CD4-positive, CD25-positive, alpha-beta regulatory T cell (primary cell): ENCODE measurements at places on chromosomes 5 and 9.

DNA sequence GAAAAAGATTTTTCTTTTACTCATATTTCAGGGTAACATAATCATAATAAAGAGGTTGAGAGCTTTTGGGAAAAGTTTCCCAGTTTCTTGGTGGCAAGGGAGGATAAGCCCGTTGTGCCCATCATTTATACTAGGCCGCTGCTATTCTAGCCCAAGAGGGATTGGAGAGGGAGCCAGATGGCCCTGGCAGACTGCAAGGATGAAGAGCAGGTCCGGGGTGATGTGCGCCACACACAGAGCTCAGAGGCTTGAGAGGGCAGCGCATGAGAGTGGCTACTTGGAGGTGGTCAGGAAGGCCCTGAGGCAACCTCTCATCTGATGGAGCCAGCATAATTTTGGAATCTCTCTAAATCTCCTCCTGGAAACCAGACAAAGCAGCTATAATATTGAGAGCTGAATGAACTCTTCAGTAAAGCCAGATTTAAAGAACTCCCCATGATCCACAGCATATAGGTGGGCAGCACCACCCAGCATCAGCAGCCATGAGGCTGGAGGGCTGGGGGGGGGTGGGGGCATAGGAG lies 110.1 kb downstream of the MED27 start:
- H3K4me3 ChIP-seq: no peak overlapping the region
- peaks cover 4% of the 10 kb centered on the region for H3K36me3 ChIP-seq
- H3K27me3 ChIP-seq: no peaks in the 10 kb centered on the region
- no peak overlapping the region for H3K27ac ChIP-seq
- no peaks in the 10 kb centered on the region for H3K4me1 ChIP-seq

DNA sequence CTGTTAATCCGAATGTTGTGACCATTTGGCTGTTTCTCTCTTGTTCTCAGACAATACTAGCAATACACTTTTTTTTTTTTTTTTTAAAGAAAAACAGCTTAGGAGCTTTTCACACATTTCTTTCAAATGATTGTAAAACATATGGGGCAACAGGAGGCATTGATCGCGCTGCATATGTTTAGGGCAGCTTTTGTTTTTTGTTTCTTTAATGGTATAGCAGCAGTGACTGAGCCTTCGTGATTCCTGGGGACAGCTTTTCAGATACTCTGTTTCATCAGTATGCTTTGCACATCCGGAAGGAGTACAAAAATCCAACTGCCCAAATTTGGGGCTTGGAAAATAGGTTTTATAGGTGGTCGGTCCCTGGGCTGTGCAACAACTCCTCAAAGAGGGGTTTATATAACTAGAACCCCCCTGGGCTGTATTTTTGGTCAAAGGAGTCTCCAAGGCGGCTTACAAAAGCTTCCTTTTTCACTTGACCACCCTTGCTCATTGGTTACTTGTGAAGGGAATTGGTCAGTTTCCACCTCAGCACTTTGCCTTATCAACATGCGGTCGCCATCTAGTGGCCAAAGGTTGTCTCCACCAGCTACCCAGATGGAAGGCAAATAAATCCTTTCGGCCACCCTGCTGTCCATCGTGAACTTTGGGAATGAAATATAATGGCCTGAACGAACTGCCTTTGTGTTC lies 91.8 kb downstream of the PDE6A start:
- H3K27ac ChIP-seq: no peak overlapping the region
- peak; percentile 43 for DNase-seq
- no peaks in the 10 kb centered on the region for H3K4me1 ChIP-seq
- H3K36me3 ChIP-seq: no peaks in the 10 kb centered on the region
- no peak overlapping the region for H3K4me3 ChIP-seq

DNA sequence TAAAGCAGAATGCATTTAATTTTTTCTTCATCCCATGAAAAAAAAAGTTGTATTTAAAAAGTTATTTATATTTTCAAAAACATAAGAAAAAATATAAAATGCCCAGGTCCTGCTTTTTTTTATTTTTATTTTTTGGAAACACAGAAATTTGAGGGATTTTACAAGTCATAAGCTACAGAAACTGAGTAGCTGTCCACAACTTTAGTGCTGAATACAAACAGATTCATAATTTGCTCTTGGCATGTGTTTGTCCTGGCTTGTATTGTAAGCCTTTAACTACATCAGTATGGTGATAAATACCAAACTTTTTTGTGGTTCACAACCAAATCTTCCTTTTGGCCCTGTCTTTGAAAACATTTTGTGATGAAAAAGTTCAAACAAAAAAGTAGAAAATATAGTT lies 7.5 kb upstream of the PLCXD3 start:
- DNase-seq: no peak
- no peak overlapping the region for H3K4me3 ChIP-seq
- no peaks in the 10 kb centered on the region for H3K36me3 ChIP-seq
- no peak overlapping the region for H3K27ac ChIP-seq
- H3K27me3 ChIP-seq: no peaks in the 10 kb centered on the region

DNA sequence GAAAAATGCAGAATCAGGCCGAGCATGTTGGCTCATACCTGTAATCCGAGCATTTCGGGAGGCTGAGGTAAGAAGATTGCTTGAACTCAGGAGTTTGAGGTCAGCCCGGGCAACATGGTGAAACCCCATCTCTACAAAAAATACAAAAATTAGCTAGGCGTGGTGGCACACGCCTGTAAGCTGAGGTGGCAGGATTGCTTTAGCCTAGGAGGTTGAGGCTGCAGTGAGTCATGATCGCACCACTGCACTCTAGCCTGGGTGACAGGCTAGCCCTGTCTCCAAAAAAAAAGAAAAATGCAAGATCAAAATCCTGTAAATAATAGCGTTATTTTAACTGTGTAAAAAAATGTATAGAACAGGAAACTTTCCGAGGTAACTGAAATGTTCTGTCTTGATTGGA lies 39.4 kb downstream of the RNF44 start:
- H3K27ac ChIP-seq: no peak overlapping the region
- DNase-seq: no peak
- peaks cover 91% of the 10 kb centered on the region for H3K36me3 ChIP-seq
- H3K4me1 ChIP-seq: no peaks in the 10 kb centered on the region
- no peak overlapping the region for H3K4me3 ChIP-seq

GRCh38 chr5:54651482-54652076 lies 134.0 kb downstream of the SNX18 start:
- no peak overlapping the region for H3K27ac ChIP-seq
- no peak overlapping the region for H3K4me3 ChIP-seq
- peaks cover 13% of the 10 kb centered on the region for H3K4me1 ChIP-seq
- no peak for DNase-seq
- no peaks in the 10 kb centered on the region for H3K27me3 ChIP-seq
